ENCODE measurements at places on chromosomes 3 and 15. TPM values are rescaled to one million over a fixed set of nuclear protein-coding genes. Genes with fewer than 3 reads are reported as not detected.

- H3K4me3 ChIP-seq = no peak overlapping the region
- H3K27me3 ChIP-seq = no peaks in the 10 kb centered on the region
- H3K36me3 ChIP-seq = no peaks in the 10 kb centered on the region
These were observed 83.8 kb upstream of the BCHE start for GRCh38 chr3:165920984-165921383.

FGF12 gene
- not detected for total RNA-seq

DNA sequence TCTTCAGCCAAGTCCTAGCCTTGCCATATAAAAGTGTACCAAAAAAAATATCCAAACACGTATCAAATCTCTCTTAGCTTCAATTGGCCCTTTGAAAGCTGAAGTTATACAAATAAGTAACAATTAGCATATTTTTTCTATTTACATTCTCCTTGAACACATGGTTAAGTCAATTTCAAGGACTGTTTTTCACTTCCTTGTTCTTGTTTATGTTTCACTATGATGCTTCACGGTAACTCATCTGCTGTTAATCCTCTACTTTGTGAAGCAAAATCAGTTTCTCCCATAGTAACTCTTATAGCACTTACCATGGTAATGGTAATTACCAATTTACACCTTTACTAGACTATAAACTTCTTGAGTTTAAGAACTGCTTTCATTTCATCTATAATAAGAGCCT lies 10.6 kb upstream of the SPRED1 start:
- H3K4me3 ChIP-seq = no peak overlapping the region
- H3K27ac ChIP-seq = no peak overlapping the region

- H3K27me3 ChIP-seq = peaks cover 19% of the 10 kb centered on the region
- H3K27ac ChIP-seq = no peak overlapping the region
- H3K4me1 ChIP-seq = no peaks in the 10 kb centered on the region
- H3K36me3 ChIP-seq = no peaks in the 10 kb centered on the region
- no peak overlapping the region for H3K4me3 ChIP-seq
These were observed 30.0 kb downstream of the CHST14 start for GRCh38 chr15:40500568-40501330.

GRCh38 chr3:161275919-161276318 lies 54.8 kb downstream of the NMD3 start:
- no peaks in the 10 kb centered on the region for H3K36me3 ChIP-seq
- H3K4me3 ChIP-seq = no peak overlapping the region
- no peak for DNase-seq
- no peaks in the 10 kb centered on the region for H3K27me3 ChIP-seq
- no peaks in the 10 kb centered on the region for H3K4me1 ChIP-seq
- no peak overlapping the region for H3K27ac ChIP-seq

DNA sequence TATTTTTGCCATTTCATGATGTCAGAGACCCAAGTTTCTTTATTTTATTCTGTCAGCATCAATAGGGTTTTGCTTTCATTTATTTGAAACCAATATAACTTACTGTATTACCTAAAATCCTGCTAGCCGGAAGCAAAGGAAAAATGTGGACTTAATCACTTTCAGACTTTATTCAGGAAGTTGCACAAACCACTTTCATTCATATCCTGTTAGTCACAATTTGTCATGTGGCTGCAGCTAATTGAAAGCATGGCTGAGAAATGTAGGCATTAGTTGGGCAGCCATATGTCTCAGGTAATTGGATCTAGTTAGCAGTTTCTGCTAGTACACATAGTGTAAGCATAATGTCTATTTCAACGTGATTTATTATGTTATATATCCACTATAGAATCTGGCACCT lies 462.3 kb upstream of the SGO1 start:
- H3K36me3 ChIP-seq = no peaks in the 10 kb centered on the region
- H3K4me3 ChIP-seq = no peak overlapping the region
- no peaks in the 10 kb centered on the region for H3K4me1 ChIP-seq

POPDC2 gene
- 4.2 TPM for total RNA-seq

GRCh38 chr3:188853856-188854771 lies 317.7 kb upstream of the TPRG1 start:
- no peaks in the 10 kb centered on the region for H3K27me3 ChIP-seq
- no peak overlapping the region for H3K27ac ChIP-seq
- no peaks in the 10 kb centered on the region for H3K36me3 ChIP-seq
- H3K4me1 ChIP-seq = peaks cover 2% of the 10 kb centered on the region

DNA sequence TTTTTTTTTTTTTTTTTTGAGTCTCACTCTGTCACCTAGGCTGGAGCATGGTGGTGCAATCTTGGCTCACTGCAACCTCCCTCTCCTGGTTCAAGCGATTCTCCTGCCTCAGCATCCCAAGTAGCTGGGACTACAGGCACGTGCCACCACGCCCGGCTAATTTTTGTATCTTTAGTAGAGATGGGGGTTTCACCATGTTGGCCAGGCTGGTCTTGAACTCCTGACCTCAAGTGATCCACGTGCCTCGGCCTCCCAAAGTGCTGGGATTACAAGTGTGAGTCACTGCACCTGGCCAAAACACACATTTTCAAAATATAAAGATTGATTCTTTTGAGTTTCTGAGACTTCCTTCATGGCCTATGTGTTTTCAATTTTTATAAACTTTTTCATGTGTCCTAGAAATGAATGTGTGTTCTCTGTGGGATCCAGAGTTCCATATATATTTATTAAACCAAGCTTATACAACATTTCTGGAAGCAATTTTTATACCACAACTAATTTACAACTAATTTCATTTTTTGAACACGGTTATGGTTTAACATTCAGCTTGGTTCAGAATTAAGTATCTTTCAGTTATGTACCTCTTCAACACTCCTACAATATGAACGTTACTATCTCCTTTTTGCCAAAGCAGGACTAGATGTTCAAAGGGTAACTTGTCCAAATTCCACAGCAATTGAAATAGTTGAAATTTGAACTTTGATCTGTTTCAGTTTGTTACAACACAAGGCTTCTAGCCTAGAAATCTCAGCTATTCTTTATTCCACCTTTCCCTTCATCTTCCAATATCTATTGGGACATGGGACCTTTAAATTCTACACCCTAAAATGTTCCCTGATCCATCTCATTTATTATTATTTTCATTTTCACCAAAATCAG lies 1.5 kb downstream of the ACAD11 start:
- no peak for DNase-seq
- H3K4me3 ChIP-seq = no peak overlapping the region
- H3K36me3 ChIP-seq = no peaks in the 10 kb centered on the region
- no peak overlapping the region for H3K27ac ChIP-seq

DNA sequence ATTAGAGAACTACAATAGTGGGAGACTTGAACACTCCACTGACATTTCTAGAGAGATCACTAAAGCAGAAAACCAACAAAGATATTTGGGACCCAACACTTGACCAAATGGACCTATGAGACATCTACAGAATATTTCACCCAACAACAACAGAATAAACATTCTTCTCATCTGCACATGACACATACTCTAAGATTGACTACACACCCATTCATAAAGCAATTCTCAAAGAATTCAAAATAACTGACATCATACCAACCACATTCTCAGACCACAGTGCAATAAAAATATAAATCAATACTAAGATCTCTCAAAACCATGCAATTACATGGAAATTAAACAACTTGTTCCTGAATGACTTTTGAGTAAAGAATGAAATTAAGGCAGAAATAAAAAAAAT lies 473.7 kb downstream of the LPP start:
- H3K4me1 ChIP-seq = no peaks in the 10 kb centered on the region
- no peak overlapping the region for H3K4me3 ChIP-seq
- no peak for DNase-seq

DNA sequence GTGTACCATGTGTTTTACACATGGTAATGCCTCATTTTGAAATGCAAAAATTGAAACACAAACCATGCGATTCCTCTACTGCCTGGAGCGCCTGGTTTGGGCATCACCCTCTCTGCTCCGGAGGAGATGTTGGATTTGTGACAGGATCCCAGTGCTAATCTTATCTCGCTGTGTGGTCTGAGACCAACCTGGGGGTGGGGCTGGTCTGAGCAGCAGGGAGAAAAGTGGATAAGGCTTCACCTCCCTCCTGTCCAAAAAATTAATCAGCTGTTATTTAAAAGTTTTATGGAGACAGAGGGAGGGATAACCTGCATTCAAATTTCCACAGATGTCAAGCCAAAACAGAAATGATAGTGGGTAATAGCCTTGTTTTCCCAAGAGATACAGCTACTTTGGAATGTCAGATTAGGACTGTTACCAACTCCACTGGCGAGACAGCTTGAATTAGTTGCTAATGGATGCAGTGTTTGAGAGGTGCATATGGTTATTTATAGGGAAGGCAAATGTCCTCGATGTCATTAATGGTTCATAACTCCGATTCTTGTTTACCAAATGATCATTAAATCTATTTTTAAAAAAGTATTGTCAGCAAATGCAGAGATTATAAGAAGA lies 54.0 kb upstream of the SKOR1 start:
- no peak overlapping the region for H3K27ac ChIP-seq
- DNase-seq = no peak
- no peaks in the 10 kb centered on the region for H3K27me3 ChIP-seq
- no peak overlapping the region for H3K4me3 ChIP-seq
- H3K4me1 ChIP-seq = no peaks in the 10 kb centered on the region
- no peaks in the 10 kb centered on the region for H3K36me3 ChIP-seq

OR4F15 gene
- not detected for total RNA-seq

- no peaks in the 10 kb centered on the region for H3K27me3 ChIP-seq
- H3K36me3 ChIP-seq = peaks cover 4% of the 10 kb centered on the region
- no peak overlapping the region for H3K27ac ChIP-seq
These were observed 7.4 kb upstream of the LRRFIP2 start for GRCh38 chr3:37181756-37182155.

All from T-cell (primary cell).